Large intestine (tissue), 12 donors: ENCODE measurements at places on chromosomes 7 and 10. TPM values are rescaled to one million over a fixed set of nuclear protein-coding genes. Genes with fewer than 3 reads are reported as not detected.

The C10orf105 gene
- polyA plus RNA-seq, result 0.27 TPM

- no peaks in the 10 kb centered on the region for H3K27me3 ChIP-seq
- H3K36me3 ChIP-seq, result no peaks in the 10 kb centered on the region
- no peak overlapping the region for H3K27ac ChIP-seq
- no peak for DNase-seq
- no peaks in the 10 kb centered on the region for H3K4me1 ChIP-seq
These were observed 32.7 kb upstream of the ZNF438 start for GRCh38 chr10:31064348-31064747.

The AMZ1 gene
- polyA plus RNA-seq, result 0.34 TPM

DNA sequence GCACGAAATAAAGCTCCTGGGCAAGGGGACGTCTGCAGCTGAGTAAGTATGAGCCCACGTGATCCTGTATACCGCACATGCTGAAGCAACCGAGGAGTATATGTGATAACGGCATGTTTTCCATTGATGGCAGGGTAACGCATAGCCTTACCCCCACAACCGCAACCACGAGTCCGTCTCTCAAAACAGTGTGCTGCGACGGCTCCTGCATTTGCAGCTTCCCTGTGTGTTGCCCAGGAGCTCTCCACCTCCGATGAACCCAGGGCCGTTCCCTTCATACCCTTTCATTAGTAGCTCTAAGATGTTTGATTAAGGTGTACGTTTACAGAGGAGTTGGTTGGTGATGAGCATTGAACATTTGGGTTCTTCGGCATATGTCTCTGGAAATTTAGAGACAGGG, 69.3 kb downstream of the MGMT start:
- no peaks in the 10 kb centered on the region for H3K4me1 ChIP-seq
- H3K4me3 ChIP-seq, result no peak overlapping the region
- no peak overlapping the region for H3K27ac ChIP-seq
- no peaks in the 10 kb centered on the region for H3K27me3 ChIP-seq

- H3K4me3 ChIP-seq, result no peak overlapping the region
- no peaks in the 10 kb centered on the region for H3K4me1 ChIP-seq
These were observed 639.9 kb downstream of the TYW1 start for GRCh38 chr7:67636348-67637022.

- peaks cover 48% of the 10 kb centered on the region for H3K27me3 ChIP-seq
- no peaks in the 10 kb centered on the region for H3K36me3 ChIP-seq
- peaks cover 34% of the 10 kb centered on the region for H3K4me1 ChIP-seq
- DNase-seq, result no peak
These were observed at the start of gene FOXL3 for GRCh38 chr7:289756-290553. Gene FOXL3, plus strand, starts transcription at chr7:290170. Its CDS starts 0 bp downstream, at chr7:290170.

DNA sequence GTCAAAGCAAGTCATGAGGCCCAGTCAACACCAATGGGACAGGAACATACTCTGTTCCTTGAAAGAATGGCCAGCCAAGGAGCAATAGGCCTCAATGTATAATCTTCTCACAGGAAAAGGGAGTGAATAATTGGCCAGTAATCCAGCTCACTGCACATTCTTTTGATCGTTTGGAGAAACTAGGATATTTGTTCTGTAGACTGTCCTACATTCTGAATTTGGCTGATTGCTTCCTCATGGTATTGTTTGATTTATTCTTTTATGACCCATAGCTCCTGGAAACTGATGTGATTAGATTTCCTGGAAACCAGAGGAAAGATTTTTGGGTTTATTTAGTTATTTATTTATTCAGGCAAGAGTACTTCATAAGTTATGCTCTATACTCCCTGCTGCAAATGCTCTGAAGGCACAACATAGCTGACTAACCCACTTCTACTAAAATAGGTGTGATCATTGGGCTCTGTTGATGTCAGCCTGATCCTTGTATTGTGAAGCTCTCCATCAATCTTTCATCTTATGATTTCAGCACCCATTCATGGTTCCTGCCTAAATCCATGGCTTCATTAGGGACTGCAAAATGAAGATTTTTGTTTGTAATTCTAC, 745.2 kb downstream of the SUGCT start:
- no peaks in the 10 kb centered on the region for H3K27me3 ChIP-seq
- H3K27ac ChIP-seq, result no peak overlapping the region
- DNase-seq, result no peak
- H3K36me3 ChIP-seq, result no peaks in the 10 kb centered on the region

GRCh38 chr7:51278797-51279196, 37.8 kb downstream of the COBL start:
- no peaks in the 10 kb centered on the region for H3K36me3 ChIP-seq
- no peak overlapping the region for H3K27ac ChIP-seq
- H3K4me1 ChIP-seq, result peaks cover 19% of the 10 kb centered on the region
- DNase-seq, result no peak
- no peaks in the 10 kb centered on the region for H3K27me3 ChIP-seq

The C7orf57 gene
- 0.28 TPM for polyA plus RNA-seq

GRCh38 chr10:71465551-71466252, 69.0 kb downstream of the CDH23 start:
- no peak for DNase-seq
- H3K27ac ChIP-seq, result no peak overlapping the region
- H3K27me3 ChIP-seq, result peaks cover 8% of the 10 kb centered on the region
- H3K4me3 ChIP-seq, result no peak overlapping the region
- H3K4me1 ChIP-seq, result no peaks in the 10 kb centered on the region

- peaks cover 3% of the 10 kb centered on the region for H3K4me1 ChIP-seq
- H3K36me3 ChIP-seq, result no peaks in the 10 kb centered on the region
- no peak overlapping the region for H3K27ac ChIP-seq
- peak; percentile 15 for DNase-seq
- H3K4me3 ChIP-seq, result no peak overlapping the region
These were observed 320.4 kb downstream of the PLXNA4 start for GRCh38 chr7:132255898-132256297.

DNA sequence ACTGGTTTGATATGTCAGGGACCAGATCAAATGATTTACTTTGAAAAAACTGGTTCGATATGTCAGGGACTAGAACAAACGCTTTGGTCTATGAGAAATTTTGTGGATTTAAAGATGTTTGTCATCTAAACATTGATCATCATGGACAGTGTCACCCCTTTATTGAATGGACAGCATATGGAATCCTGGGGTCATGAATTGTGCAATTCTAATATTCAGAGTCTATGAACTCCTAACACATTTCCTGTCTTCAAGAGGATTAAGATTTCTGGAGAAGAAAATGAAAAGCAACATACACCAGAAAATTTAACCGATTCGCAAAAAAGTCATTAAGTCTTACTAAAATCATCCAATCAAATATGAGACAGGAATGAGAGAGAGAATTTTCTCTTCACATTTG, 106.4 kb upstream of the FAM133B start:
- no peaks in the 10 kb centered on the region for H3K27me3 ChIP-seq
- no peak for DNase-seq
- H3K36me3 ChIP-seq, result no peaks in the 10 kb centered on the region

DNA sequence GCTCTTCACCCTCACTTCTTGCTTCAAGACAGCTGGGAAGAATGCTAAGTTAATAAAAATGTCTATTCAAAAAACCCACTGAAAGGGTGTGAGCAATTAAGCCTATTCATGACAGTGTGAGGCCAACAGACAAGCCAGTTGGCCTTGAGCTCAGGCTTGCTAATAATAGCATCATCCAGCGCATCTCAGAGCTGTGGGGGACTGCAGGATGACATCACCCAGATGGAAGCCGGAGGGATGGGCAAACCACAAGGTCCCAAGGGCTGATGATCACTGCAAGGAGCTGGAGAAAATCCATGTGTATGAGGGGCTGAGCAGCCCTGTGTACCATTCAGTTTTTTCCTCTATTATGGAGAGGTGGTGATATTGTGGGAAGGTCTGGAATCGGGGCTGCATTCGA, 770.4 kb downstream of the TNS3 start:
- peak; percentile 22 for DNase-seq
- no peaks in the 10 kb centered on the region for H3K4me1 ChIP-seq
- H3K4me3 ChIP-seq, result no peak overlapping the region
- no peaks in the 10 kb centered on the region for H3K36me3 ChIP-seq

DNA sequence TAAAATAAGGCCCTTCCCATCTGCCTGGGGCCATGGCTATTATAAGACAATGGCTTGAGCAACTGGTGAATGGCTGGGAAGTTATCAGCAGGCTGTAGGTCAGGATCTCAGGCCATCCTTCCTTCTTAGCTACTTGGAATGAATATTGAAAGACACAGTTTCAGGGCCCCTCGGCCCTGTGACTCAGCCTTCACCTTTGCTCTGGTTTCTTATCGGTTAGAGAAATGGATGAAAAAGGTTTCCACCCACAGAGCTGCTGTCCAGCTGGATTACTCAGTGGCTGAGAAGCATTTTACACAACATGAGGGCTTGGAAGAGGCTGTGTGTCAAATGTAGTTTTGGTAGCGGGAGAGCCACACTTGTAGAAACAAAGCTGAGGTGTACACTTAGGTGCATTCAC, 9.4 kb downstream of the ACSL5 start:
- H3K4me1 ChIP-seq, result peaks cover 59% of the 10 kb centered on the region
- H3K27ac ChIP-seq, result peak overlapping the region; percentile 93
- H3K27me3 ChIP-seq, result no peaks in the 10 kb centered on the region
- no peak overlapping the region for H3K4me3 ChIP-seq
- peaks cover 9% of the 10 kb centered on the region for H3K36me3 ChIP-seq

GRCh38 chr7:36945612-36946400, 221.5 kb upstream of the AOAH start:
- no peak overlapping the region for H3K27ac ChIP-seq
- no peak overlapping the region for H3K4me3 ChIP-seq
- peak; percentile 56 for DNase-seq
- H3K36me3 ChIP-seq, result no peaks in the 10 kb centered on the region
- H3K4me1 ChIP-seq, result peaks cover 10% of the 10 kb centered on the region
